ENCODE measurements at places on chromosomes 1 and 21.

DNA sequence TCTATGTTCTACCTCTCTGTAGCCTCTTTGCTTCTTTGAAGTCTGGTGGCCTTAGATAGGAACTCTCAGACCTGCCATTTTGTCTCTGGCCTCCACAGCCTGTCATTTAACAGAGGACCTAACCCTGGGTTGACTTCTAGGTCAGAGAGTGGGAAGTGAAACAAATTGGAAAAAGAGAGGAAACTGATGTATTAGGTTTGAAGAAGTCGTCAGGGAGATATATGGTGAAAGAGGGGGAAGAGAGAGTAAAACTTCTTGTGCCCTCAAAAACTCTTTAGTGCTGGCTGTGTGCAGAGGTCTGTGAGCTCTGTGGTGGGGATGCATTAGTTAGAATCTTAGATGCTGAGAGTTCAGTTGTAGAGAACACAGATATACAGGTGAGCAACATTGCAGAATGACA lies 30.2 kb upstream of the CD1D start:
- no peak for DNase-seq

- DNase-seq, result no peak
Measured at GRCh38 chr1:184075055-184076029, 23.8 kb downstream of the TSEN15 start.

- DNase-seq, result no peak
Measured at GRCh38 chr1:63671514-63671913, 78.3 kb downstream of the PGM1 start.

DNA sequence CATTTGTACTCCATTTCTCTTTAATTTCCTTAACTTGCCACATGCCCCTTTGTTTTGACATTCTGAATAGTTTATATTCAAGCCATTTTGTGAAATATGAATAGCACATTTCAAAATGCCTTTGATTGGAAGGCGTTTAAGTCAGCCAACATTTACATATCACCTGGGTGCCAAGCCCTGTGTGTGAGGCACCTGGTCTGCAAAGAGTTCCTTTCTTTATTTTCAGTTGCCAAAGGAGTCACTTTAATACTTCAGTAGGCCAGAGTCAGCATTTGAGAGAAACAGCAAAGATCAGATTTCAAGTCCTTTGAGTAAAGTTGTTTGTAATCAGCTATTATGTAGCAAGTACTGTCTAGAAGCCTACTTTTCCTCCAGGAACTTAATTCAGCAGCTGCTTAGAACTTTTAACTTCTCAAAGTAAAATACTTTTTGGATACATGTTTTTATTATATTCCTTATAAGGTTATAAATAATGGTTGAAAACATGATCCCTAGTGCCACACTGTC lies 70.8 kb downstream of the DTL start:
- no peak for DNase-seq

GRCh38 chr1:153415850-153416570 lies at the start of gene S100A7A:
Gene S100A7A, plus strand, starts transcription at chr1:153416520. Its CDS starts 1,563 bp downstream, at chr1:153418083.
- DNase-seq, result no peak

DNA sequence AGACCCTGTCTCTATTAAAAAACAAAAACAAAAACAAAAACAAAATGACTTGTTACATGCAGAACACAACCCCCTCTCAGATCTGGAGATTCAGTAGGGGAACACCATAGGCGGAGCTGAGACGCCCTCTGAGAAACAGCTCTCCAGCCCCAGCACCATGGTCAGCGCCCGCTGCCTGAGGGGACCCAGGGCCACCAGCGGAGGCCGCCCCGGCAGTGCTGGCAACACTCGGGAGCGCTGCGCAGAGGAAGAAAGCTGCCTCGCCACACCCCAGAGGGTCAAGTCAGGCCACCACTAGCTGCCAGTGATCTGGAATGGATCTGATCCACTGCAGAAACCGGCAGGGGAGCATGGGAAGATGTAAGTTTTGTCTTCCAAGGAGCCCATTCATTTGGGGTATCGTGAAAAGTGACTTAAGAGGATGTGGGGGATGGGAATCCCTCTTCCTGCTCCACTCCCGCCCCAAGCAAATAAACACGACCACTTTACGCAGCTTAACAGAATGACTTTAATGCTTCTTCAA lies 3.1 kb downstream of the ACTA1 start:
- DNase-seq, result no peak

DNA sequence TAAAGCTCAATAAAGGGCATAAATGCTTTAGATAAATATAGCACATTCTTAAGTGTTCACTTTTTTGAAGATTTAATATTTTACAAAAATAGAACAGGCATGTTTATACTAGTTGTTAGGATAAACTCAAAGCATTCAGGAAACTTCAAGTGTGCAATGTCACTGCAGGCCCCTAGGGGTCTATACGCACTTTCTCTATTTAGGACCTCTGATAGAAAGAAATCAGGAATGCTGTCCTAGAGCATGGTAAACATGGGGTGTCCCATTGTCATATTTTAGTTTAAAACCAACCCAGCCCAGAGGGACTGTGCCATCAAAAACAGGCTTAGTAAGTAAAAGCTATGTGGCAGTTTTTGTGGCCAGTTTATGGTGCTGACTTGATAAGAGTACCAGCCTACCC lies 102.2 kb downstream of the BARHL2 start:
- DNase-seq, result no peak

GRCh38 chr1:221448585-221449175 lies 293.2 kb downstream of the DUSP10 start:
- DNase-seq, result no peak

- DNase-seq, result no peak
Measured at GRCh38 chr1:244945109-244945671, 80.8 kb upstream of the HNRNPU start.

DNA sequence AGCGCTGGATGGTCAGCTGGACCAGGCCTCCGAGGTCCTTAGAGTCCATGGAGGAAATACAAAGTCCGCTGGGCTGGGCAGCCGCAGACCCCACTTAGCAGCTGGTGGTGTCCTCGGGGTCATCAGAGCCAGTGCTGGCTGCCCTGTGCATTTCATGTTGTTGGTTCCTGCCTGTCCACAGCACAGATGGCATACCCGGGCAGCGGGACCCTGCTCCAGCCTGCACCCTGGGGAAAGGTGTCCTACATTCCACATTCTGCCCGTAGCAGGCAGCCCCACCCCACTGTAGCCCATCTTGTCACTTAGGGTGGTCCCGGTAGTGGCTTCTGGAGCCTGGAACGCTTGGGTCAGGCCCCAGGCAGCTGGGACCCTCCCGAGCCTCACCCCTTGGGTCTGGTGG lies 19.8 kb downstream of the PRKCZ start:
- no peak for DNase-seq

GRCh38 chr1:209732725-209733124 lies 23.1 kb upstream of the TRAF3IP3 start:
- DNase-seq, result no peak

DNA sequence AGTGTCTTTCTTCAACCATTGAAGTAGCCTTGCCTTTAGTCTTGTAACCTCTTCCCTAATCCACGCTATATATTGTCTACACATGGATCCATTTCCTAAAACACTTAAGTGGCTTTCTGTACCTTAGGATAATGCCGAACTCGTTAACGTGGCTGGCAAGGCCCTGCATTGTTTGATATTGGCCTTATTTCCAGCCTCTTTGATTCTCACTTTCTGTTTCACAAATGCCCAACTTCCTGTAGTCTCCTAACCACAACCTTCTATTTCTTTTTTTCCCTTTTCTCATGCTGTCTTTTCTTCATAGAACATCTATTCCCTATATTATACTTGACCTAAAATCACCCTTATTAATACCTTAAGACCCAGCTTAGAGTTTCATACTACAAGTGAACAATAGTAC lies 536.0 kb downstream of the LMO4 start:
- no peak for DNase-seq

- no peak for DNase-seq
Measured at GRCh38 chr1:232447125-232447524, 182.8 kb downstream of the SIPA1L2 start.

GRCh38 chr1:99685516-99686180 lies 39.7 kb downstream of the PALMD start:
- no peak for DNase-seq

DNA sequence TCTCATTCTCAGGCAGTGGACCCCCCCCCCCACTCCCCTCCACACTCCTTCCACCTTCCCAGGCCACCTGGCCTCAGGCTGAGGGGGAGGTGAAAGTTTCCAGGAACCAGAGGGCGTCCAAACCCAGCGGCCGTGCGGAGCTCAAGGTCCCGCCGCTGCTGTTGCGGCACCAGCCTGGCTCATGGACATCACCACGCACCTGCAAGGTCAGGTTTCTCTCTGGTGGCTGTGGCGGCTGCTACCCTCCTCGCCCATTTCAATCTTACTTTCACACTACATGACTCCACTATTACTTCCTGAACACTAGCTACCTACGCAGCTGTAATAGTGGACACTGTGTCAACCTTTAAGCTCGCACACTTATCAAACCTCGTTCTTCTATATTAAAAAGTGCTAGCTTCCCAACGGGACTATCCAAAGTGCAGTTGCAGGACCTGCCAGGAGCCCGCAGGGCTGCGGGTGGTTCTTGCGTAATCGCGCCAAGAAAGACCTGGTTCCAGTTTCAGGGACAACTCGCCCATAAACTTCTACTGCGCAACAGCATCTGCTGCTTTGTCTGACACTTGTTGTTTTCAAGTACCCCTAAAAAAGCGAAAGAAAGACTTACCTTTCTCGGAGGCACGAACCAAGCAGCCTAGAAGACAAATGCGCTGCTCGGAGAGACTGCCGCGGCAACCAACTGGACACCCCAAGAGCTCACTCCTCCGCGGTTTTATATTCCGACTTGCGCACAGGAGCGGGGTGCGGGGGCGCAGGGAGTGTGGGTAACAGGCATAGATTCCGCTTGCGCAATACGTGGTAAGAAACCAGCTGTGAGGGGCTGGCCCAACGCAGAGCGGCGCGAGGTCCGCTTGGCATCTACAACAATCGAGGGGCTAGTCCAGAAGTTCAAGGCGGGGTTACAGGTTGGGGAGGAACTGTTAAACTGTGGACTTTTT lies at the start of gene DIRAS3:
TSS of gene DIRAS3 (minus strand) at position 687 of the 938 bp plus-strand sequence. CDS start 3,330 bp downstream, outside the sequence.
- no peak for DNase-seq

DNA sequence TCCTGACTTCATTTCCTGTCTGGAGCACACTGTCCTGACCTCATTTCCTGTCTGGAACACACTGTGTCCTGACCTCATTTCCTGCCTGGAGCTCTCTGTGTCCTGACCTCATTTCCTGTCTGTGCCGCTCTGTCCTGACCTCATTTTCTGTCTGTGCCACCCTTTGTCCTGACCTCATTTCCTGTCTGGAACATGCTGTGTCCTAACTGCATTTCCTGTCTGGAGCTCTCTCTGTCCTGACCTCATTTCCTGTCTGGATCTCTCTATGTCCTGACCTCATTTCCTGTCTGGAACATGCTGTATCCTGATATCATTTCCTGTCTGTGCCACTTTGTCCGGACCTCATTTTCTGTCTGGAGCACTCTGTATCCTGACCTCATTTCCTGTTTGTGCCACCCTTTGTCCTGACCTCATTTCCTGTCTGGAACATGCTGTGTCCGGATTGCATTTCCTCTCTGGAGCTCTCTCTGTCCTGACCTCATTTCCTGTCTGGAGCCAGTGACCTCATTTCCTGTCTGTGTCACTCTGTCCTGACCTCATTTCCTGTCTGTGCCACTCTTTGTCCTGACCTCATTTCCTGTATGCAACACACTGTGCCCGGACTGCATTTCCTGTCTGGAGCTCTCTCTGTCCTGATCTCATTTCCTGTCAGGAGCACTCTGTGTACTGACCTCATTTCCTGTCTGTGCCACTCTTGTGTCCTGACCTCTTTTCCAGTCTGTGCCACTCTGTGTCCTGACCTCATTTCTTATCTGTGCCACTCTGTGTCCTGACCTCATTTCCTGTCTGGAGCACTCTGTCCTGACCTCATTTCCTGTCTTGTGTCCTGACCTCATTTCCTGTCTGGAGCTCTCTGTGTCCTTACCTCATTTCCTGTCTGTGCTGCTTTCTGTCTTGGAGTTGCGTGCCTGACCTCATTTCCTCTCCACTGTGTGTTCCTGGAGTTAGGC lies 27.6 kb downstream of the SKI start:
- no peak for DNase-seq

DNA sequence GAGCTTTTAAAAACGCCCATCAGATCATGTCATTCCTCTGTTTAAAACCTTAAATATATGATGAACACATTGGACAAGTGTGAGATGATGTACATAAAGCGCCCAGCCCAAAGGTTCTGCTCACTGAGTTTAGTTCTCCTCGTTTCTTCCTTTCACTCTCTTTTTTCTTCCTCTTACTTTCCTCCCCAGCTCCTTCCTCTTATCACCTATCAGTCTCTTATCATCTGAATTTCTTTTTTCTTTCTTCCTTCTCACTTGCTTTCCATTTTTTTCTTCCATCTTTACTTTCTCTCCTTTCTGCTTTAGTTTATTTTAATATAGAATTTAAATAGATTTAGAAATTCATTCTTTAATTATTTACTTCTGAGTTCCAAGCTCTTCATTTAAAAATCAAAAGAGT lies 17.8 kb upstream of the POGZ start:
- no peak for DNase-seq

GRCh38 chr1:29119121-29119929 lies 4.4 kb downstream of the TMEM200B start:
- no peak for DNase-seq

DNA sequence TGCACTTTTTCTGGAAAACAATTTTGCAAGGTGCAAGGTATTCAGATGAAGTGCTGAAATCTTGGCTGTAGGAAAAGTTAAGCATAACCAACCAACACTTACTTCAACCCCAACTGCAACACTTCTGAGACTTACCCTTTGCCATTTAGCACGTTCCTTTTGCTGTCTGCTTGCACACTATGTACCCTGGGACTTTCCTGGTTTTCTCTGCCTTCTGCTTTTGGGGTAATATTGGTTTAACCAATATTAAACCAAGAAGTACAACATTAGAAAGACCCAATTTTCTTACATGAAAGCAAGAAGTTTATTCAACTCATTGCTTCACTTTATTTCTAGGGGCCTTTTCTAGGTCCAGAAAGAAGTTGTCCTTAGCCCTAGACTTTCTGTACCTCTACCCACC lies 193.0 kb downstream of the HLX start:
- DNase-seq, result no peak

GRCh38 chr1:41330588-41331545 lies 30.4 kb upstream of the FOXO6 start:
- no peak for DNase-seq

- no peak for DNase-seq
Measured at GRCh38 chr1:2539312-2539907, 9.3 kb upstream of the HES5 start.

GRCh38 chr1:7932524-7933138 lies 8.0 kb downstream of the TNFRSF9 start:
- no peak for DNase-seq

DNA sequence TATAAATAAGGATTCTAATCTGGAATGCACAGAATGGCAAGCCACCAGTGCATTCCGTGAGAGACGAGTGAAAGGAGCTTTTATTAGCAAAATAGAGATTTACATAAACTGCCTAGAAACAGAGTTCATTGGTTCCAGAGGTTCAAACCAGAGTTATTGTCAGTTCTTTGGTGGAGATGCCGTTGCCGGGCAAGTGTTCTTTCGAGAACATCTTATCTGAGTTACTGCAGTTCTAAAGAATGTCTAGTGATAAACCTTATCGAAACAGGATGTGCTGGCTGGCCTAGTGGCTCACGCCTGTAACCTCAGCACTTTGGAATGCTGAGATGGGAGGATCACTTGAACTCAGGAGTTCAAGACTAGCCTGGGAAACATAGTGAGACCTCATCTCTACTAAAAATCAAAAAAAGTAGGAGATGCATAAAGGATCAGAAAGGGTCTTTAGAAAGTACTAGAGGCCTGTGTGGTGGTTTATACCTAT lies 19.9 kb upstream of the EVI5 start:
- no peak for DNase-seq

GRCh38 chr1:222785529-222785928 lies 29.3 kb upstream of the DISP1 start:
- DNase-seq, result no peak

- DNase-seq, result no peak
Measured at GRCh38 chr1:31417148-31417547, 4.1 kb downstream of the SERINC2 start.

- DNase-seq, result no peak
Measured at GRCh38 chr1:70101231-70101630, 104.1 kb downstream of the LRRC40 start.

All from NCI-H1417 treated with DMSO at 0.1 percent for 48 hours (cell line).